ENCODE measurements at places on chromosomes 4 and X.

GRCh38 chr4:120198411-120198810, 131.8 kb upstream of the MAD2L1 start:
- no peak for DNase-seq

GRCh38 chr4:180668732-180669131, 1574.5 kb upstream of the TENM3 start:
- no peak for DNase-seq

DNA sequence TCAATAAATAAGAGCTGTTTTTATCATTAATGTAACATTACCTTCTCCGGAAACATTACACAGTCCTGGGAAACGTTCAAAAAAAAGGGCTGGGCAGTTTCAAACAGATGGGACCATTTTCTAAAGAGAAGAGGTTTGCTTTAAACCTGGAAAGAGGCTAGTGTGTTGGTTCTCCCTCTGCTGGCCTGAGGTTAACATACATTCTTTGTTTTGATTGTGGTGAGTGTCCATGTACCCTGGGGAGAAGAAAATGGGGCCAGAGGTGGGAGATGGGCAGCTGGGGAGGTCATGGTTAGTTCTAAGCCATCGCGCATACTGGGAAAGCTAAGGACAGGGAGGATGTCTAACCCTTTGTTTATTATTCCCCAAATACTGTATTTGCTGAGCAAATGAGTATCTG, 194.7 kb downstream of the CPEB2 start:
- no peak for DNase-seq

DNA sequence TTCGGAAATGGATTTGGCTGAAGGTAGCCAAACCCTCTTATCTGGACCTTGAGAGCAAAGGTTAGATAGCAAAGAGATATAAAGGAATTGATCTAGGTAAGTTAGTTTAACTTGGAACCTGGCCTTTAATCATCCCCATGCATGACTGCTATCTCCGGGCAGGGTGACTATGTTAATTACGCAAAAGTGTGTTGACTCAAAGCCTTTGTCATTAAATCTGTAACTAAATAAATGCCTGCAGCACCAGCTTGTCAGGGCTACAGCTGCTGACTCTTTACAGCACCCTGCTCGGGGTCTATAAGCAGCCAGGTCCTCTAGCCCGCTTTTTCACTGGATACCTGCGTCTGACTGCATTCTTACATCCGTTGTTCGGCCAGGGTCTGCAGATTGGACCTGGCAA, 201.7 kb downstream of the TBCK start:
- no peak for DNase-seq

DNA sequence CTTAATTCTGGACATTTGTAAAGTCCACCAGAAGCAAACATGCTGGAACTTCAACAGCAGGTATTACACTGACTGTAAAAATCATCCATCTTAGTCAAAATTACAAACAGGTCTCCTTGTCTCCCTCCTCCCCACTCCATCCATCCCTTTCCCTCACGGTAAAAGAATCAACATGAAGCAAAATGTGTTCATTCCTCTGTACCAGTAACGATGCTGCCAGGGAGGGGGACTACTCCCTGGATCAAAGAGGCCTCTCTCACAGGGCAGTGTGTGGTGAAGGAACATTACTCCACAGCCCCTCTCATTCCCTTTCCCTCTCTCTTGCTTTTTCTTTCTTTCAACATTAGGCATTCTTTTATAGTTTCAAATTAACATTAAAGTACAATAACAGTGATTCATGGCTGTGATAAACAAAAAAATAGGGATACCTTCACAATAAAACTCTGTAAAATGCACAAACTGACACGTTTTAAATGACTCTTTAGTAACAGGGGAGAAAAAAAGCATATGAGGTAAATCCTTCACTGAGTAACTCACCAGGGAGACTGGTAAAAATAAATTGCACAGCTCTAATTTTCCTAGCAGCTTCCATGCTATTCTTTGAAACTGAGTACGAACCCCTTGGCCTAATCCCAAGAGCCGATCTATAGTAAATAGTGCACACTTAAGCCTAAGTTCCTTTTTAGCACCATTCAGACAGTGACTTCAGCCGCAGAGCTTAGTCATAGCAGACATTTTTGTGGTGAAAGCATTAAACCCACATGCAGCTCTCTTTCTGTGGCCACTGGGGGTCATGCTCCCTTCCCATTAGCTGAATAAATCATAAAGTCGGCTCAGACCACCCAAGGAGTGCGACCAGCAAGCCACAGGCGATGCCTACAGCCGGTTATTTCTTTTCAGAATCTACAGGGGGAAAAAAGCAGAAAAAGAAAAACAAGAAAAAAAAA, 215.6 kb upstream of the GYPA start:
- no peak for DNase-seq

GRCh38 chr4:6480534-6481088, 8.2 kb upstream of the PPP2R2C start:
- no peak for DNase-seq

DNA sequence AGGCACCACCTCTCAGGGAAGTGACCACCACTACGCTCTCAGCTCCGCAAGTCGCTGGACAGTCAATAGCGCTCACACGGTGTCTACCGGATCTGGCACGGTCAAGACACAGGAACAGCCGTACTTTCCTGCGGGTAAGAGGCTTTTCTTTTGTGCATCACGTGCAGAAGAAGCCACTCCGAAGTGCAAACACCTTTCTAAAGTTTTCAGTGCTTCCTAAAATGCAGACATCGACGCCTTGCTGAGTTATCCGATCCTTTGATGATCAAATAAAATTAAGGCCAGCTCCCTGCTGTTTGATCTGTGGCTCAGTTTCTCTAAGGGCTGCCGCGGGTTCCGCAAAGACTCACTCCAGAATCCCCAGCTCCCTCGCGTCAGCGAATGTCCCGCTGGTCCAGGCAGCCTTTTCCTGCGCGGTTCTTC, 71.8 kb downstream of the FBXO8 start:
- DNase-seq = no peak

DNA sequence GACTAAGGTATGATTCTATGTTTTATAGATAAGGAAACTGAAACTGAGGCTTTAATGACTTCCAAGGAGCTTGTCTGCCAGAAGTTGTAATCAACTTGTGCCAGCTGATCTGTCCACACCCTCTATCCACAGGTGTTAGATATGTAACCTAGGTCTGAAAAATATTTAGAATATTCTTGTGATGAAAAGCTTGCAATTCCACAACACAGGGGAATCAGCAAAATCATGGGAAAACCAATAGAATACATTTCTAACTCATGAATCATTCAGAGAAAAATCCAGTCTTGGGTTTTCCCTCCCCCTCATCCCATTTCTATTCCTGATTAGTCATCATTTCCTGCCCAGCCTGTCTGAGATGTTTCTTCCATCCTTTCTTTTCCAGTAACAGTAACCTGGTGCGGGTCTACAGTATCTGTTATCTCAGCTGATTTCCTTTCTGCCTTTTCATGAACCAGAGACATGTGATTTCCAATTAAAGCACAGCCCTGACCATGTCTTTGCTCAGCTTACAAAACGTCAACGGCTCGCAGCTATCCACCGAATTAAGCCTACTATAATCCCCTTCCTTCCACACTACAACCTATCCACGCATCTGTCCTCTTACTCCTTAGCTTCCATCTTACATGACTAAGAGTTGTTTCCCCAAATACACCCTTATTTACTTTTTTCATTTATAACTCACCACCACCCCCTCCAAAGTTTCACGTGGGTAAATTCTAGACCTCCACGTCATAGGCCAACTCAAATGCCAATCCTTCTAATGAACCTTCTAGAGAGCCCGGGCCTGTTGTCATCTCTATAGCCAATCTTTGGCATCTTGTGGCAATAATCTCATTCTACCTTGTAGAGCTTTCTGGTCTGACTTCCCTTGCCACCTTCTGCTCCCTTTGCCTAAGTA, 961 bp upstream of the NOCT start:
- no peak for DNase-seq

DNA sequence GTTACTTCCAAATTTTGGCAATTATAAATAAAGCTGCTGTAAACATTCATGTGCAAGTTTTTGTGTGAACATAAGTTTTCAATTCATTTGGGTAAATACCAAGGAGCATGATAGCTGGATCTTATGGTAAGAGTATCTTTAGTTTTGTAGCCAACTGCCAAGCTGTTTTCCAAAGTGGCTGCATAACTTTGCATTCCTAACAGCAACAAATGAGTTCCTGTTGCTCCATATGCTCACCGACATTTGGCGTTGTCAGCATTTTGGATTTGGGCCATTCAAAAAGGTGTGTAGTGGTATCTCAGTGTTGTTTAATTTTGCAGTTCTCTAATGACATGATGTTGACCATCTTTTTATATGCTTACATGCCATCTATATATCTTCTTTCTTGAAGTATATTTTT, 208.5 kb downstream of the INPP4B start:
- no peak for DNase-seq

GRCh38 chr4:150079081-150079581, 886 bp downstream of the DCLK2 start:
- peak; percentile 70 for DNase-seq

All from NCI-H1417 (cell line).